Pericardium fibroblast (primary cell): ENCODE measurements at places on chromosomes 7 and 10. TPM values are rescaled to one million over a fixed set of nuclear protein-coding genes. Genes with fewer than 3 reads are reported as not detected.

Gene CNPY1
- total RNA-seq = not detected in 2 replicates

Gene HTRA1
- 523 and 726 TPM in 2 replicates for total RNA-seq

Gene MBL2
- not detected in 2 replicates for total RNA-seq

Gene LIPK
- total RNA-seq = not detected in 2 replicates

Gene C7orf33
- total RNA-seq = not detected in 2 replicates

Gene NRG3
- total RNA-seq = not detected in 2 replicates

Gene STX1A
- total RNA-seq = 10.2 and 11.8 TPM in 2 replicates

Gene SEC31B
- 2.0 and 4.1 TPM in 2 replicates for total RNA-seq

Gene MAGI2
- total RNA-seq = 4.0 and 6.3 TPM in 2 replicates

Gene FBXW4
- 14.1 and 18.4 TPM in 2 replicates for total RNA-seq
